Urinary bladder (tissue), 4 donors: ENCODE measurements at places on chromosomes 4 and X.

- no peak for DNase-seq
These were observed 2.5 kb upstream of the DUSP9 start for GRCh38 chrX:153644356-153645125.

DNA sequence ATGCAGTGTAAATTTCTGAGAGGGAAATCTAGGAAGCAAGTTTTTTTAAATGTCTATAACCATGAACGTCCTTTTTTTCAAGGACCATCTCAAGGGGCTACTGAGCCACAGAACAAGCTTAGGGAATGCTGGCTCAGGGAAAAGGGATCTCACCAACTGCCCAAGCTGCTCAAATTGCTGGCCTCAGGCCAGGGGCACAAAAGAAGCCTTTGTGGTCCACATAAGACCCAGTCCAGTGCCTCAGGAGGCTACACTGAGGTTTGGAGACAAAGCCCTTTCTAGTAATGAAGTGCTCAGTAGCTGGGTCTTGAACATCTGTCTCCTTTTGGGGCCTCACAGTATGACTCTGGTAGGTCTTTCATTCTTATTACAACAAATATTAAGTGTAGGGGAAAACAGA is 305.5 kb downstream of the RAB28 start:
- no peak for DNase-seq

DNA sequence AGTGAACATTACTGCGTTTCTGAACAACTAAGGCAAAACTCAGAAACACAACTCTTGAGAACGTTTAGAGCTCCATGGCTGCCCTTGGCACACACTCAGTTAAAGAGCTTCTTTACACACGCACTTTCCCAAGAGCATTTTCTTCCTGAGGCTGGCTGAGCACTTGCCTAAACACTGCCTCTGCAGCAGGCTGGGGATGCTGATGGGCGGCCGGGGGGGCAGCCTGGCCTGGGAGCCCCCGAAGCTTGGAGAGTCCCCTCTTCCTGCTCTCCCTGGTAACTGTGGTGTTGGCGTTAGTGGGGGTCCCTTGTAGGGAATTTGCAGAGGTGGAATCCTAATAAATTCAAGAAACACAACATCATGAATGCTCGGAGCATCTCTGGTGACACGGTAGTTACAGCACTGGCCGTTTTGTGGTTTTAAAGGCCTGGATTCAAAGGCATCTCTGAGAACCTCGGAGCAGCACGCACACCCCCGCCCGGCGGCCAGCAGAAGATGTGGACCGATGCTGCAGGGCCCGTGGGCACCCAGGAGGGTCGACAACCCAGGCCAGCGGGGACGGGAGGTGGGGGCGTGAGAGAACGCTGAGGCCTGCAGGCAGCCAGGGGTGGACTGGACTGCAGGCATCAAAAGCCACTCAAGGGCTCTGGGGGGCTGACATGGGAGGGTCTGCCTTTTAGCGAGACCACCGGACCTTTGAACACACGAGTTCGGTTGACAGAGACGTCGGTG is 45.4 kb downstream of the FGFRL1 start:
- no peak for DNase-seq

DNA sequence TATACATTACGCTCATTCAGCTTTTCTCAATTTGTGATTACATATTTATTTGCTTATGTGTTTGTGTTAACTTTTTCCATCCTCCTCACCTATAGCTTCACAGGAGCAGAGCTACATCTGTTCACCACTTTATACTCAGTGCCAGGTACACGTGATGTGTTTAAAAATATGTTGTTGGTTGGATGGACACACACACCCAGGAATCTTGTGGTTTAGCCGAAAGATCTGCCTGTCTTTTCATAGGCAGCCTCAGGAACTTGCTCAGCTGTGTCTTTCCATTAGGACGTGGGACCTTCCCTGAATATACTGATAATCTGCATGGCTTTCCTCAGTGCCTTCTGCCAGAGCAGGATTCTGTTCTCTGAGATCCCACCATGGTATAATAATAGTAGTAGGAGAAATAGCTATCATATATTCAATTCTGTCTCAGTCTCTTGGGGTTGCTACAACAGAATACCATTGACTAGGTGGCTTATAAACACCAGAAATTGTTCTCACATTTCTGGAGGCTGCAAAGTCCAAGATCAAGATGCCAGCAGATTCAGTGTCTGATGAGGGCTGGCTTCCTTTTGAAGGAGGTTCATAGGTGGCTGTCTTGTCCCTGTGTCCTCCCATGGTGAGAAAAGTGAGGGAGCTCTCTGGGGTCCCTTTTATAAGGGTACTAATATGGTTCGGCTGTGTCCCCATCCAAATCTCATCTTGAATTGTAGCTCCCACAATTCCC is 50.0 kb upstream of the SOD3 start:
- no peak for DNase-seq

DNA sequence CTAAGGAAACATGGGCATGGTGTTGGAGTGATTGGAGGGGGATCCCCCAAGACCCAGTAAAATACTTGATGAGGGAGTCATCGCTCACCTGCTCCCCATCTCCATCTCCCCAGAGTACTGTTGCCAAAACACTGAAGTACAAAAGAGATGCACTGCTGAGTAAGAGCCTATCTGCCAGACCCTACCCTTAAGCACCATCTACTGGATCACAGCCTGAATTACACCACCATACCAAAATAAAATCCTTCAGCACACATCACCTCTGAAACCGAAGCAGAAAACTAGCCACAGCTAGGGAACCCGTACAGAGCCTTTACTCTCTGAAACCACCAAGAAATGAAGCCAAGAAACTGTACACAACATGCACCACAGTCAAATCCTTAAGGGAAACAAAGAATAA is 466.3 kb upstream of the ACTRT1 start:
- DNase-seq: no peak

GRCh38 chr4:32790803-32791202 is 2070.6 kb downstream of the PCDH7 start:
- DNase-seq: no peak

DNA sequence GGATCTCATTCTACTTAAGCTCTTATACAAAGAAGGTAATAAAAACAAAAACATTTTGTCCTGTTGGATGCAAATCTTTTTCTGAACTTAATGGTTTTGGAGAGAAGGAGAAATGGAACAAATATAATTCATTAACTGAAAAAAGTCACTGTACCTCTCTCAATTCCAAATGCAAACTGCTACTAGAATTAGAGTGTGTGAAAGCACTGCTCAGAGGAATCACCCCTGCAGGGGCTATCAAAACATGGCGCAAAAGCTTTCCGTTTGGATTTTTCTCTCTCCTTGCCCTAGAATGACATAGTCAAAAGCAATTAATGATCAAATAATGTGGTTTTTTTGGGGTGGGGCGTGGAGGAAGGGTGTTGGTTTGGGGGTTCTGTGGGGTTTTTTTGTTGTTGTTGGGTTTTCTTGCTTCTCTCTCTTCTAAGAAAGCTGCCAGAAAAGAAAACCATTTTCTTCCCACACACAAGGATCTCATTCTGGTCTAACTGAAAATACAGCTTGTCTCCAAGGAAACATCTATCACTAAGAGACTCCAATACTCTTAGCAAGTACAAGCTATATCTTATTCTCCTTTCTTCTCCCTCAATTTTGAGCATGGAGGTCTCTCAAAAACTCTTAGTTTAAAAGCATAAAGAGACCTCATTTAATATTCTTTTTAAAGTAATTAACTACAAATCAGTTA is 41.6 kb downstream of the USP46 start:
- no peak for DNase-seq

GRCh38 chr4:126221282-126221681 is 906.5 kb downstream of the FAT4 start:
- no peak for DNase-seq

DNA sequence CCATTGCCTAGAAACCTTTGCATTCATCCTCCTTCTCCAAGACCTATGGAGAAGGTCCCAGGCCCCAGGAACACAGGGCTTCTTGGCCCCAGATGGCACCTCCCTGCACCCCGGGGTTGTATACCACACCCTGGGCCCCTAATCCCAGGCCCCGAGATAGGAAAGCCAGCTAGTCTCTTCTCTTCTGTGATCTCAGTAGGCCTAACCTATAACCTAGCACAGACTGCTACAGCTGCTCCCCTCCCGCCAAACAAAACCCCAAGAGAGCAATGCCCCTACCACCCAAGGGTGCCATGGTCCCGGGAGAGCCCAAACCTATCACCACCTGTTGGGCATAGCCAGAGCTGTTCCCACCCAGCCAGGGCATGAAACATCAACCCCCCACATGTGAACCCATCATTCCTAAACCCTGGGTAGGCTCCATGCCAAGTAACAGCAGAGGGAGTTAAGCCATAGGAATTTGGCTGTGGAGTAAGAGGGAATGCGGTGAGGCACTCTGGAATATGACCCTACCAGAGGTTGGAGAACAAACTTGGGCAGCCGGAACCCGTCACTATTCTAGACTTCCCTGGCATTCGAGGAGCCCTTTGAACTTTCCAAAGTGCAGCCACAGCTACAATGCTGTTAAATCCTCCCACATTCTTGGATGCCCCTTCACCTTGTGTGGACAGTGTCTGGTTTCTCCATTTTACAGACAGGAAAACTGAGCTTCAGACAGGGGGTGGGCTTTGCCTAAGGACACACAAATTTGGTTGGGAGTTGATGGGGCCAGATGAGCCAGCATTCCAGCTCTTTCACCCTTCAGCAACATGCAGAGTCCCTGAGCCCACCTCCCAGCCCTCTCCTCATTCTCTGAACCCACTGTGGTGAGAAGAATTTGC is 10.9 kb upstream of the SASH3 start:
- DNase-seq: no peak

DNA sequence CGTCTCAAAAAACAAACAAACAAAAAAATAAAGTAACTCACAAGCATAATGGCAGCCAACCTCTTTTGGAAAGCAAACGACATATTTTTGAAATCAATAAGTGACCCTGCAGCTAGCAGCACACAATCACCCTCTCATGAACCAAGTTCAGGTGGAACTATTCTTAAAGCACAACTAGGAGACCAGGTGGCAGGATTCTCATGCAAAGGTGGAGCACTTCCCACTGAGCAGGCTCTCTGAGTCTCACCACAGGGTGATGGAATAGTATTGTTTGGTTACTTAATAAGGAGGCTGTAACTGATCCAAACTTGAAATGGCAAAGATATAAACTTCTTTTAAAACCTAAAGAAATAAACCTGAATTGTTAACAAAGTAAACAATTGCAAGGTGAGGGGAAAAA is 1293.1 kb downstream of the PCDH19 start:
- DNase-seq: no peak

DNA sequence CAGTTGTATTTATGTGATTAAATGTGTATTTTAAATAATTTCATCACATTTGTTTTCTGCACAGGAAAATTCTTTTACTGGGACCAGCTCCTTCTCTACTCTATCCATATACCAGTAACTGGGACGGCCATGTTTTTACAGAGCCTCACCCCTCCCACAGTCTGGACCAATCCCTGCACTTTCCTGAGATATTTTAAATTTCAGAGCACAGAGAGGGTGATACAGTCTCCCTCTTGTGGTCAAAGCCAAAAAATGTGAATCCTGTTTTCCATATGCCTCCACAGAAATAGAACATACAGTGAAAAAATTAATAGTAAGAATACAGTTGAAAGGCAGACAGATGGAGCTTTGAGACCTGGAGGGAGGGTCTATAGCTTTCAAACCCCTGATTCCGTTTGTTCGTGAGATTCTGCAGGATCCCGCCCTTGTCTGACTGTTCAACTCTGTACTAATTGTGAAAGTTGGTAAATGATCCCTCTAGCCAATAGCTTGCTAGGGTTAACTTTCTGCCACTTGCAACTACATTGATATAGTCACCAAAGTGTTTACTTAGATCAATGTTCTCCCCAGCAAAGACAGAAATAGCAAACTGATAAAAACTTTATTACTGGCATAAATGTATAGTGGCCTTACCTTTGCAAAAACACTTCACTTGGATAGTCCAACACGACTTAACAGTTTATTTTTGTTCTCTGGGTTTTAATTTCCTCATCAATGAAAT is 172.2 kb downstream of the PPARGC1A start:
- no peak for DNase-seq

GRCh38 chrX:46984705-46985104 is 72.5 kb downstream of the JADE3 start:
- no peak for DNase-seq

DNA sequence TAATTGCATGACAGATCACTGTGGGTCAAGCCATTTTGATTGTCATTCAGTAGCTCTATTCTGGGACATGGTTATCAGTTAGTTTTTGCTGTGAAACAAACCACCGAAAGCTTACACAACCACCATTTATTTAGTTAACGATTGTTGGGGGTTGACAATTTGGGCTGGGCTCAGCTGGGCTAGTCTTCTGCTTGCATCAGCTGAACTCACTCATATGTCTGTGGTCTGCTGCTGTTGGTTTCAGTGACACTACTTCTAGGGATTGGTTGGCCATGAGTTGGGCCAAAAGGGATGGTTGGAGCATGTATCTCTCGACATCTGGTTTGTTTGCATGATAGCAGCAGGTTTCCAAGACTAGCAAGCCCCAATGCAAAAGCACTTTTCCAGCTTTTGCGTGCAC is 5.3 kb upstream of the SMIM10 start:
- DNase-seq: no peak
